Muscle of back (tissue), 13 donors: ENCODE measurements at places on chromosomes 1 and 21. TPM values are rescaled to one million over a fixed set of nuclear protein-coding genes. Genes with fewer than 3 reads are reported as not detected.

LRRIQ3 gene
- 0.35 TPM for polyA plus RNA-seq

RAB3B gene
- polyA plus RNA-seq, result 0.24 TPM

DNA sequence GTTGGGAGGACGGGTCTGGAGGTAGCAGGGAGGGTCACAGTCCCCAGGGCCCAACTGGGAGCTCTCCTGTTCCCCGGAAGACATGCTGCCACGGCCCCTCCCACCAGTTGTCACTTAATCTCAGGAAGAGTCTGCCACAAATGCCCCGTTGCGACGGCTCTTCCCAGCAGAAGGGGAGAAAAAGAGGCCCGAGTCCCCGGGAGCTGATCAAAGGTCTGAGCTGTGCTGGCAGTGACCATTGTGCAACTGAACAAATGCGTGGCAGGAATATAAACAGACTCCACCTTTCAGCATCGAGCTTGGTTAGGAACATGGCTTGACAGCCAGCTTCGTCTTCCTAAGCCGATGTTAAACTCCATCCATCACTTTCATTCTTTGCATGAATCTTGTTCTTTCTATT lies 27.8 kb upstream of the ZBTB21 start:
- DNase-seq, result no peak

GRCh38 chr21:33755354-33755753 lies 113.1 kb downstream of the ITSN1 start:
- DNase-seq, result no peak

DNA sequence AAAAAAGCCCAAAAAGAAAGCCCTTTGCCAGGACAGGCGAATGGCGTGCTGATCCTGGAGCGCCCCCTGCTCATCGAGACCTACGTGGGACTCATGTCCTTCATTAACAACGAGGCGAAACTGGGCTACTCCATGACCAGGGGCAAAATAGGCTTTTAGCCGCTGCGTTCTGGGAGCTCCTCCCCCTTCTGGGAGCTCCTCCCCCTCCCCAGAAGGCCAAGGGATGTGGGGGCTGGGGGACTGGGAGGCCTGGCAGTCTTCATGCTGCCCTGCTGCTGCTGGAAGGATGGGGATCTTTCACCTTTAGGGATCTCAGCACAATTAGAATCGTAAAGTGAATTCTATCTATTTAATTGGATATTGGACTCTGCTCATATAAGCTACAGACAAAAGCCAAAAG lies 3.6 kb downstream of the TPRG1L start:
- no peak for DNase-seq

- no peak for DNase-seq
Observed at GRCh38 chr1:149978547-149979023, 31.9 kb downstream of the OTUD7B start.

DNA sequence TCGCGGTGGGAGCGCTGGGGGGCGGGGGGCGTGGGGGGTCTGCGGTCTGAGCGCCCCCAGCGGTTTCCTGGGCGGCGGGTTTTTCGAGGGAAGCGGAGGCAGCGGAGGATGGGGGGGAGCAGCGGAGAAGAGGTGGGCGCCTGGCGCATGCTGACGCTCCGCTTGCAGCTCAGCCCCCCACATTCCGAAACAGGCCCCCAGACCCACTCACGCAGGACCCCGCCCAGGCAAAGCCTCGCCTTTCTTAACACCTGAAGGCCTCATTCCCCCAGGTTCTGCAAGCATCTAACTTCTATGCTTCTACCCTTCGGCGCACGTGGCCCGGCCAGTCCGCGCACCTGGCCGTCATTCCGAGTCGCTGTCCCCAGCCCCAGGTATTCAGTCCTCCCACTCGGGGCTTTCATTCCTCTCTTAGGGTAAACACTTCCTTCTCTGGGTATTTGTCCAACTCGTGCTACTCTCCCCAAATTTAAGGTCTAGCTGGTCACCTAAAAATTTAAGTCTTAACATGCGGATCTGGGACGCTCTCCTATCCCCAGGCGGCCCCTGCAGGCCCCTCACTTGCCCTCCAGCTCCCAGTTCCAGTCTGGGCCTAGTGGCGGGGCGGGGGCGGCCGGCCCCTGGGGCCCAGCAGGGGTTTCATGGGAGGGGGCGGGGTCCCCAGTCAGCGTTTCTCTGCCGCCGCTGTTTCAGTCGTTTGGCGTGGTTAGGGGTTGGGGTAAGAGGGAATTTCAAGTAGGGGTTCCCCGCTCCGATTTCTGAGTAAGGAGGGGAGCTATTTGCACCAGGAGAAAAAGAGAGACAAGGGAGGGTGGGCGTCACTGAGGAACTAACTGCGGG lies 2.8 kb upstream of the ZBTB7B start:
- DNase-seq, result peak; percentile 74
